ENCODE measurements at places on chromosomes 11 and 22. TPM values are rescaled to one million over a fixed set of nuclear protein-coding genes. Genes with fewer than 3 reads are reported as not detected.

The MFRP gene
- total RNA-seq: not detected

The SUSD2 gene
- 17.5 TPM for total RNA-seq

The CD3E gene
- total RNA-seq: not detected

The THAP7 gene
- total RNA-seq: 18.0 TPM

The ABTB2 gene
- 3.1 TPM for total RNA-seq

Measured in aortic smooth muscle cell (primary cell).